LoVo (cell line): ENCODE measurements at places on chromosomes 1 and 21.
A peak's percentile ranks its signal among the peaks of the same experiment; 100 is the strongest.

DNA sequence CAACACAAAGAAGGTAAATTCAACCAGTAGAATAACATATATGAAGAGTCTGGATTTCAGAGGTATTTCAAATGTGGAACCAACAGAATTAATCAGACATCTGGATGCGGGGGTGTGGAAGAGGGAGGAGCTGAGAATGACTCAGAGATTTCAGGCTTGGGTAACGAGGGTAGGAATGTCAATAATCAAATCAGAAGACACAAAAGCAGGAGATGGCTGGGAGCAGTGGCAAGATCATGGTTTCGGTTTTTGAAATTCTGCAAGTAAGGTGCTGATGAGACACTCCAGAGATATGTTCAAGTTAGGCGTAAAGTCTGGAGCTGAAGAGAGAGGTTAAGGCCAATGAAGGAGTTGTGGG is 64.0 kb downstream of the PLPPR5 start:
- DNase-seq = no peak

GRCh38 chr1:243939167-243939848 is 89.3 kb upstream of the AKT3 start:
- DNase-seq = no peak

DNA sequence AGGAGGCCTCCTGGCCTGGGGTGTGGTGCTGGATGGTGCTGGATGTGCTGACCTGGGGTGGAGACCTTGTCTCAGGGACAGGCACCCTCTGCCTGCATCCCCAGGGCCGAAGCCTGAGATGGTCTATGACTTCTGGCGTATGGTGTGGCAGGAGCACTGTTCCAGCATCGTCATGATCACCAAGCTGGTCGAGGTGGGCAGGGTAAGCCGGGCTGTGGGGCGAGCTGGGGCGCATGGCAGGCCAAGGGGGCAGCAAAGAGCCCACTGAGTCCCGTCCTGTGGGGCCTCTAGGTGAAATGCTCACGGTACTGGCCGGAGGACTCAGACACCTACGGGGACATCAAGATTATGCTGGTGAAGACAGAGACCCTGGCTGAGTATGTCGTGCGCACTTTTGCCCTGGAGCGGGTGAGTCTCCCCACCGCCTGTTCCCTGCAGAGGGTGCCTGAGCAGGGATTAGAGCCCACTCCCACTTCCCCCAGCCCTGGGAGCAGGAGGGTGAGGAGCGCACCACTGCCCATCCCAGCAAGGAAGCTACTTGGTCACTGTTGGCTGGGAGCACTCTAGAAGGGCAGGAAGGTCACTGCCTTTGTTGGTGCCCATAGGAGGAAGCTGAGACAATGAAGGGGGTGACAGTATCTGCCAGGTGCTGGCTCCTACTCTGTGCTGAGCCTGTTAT is 75.2 kb downstream of the PTPRU start:
- no peak for DNase-seq

DNA sequence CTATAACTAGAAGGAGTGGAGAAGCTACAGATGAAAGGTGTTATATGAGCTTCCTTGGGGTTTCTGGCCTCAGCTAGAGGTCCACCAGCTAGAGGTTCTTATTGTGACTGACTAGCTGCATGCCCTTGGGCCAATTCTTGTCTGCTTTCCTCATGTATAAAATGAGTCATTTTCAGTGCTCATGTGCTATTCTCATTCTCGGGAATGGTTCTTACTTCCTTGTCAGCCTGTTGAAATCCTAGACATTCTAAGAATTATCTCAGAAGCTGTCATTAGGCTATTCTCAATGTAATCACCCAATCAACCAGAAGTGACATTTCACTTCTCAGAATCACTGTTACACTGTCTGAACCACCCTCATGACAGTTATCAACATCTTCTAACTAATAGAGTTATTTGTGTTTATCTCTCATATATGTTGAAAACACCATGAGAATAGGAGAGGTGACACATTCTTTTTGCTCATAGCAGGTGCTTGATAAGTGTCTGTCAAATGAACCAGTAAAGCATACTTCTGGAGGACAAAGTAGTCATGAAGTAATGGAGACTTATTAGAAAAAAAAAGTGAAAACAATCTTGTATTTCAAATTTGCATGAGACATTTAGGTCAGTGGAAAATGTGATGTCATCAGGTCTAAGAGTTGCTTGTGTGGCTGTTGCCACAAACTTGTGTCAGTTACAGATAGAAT is 122.8 kb upstream of the IVNS1ABP start:
- peak; percentile 37 for DNase-seq

DNA sequence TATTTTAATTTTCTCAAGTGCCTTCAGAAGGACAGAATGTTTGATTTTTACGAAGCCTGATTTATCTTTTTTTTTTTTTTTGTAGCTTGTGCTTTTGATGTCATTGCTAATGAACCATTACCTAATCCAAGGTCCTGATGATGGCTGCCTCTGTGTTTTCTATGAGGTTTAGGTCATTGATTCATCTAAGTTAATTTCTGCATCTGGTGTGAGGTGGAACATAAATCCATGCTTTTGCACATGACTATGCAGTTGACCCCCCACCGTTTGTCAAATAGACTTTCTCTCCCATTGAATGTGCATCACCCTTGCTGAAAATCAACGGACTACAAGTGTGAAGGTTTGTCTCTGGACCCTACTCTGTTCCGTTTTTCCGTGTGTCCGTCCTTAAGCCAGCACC is 50.5 kb downstream of the COL6A1 start:
- no peak for DNase-seq

GRCh38 chr21:17732306-17732705 is 86.8 kb downstream of the C21orf91 start:
- no peak for DNase-seq
